ENCODE measurements at places on chromosomes 11 and 22.

- no peak for DNase-seq
Observed at GRCh38 chr22:45516163-45516562, 13.5 kb downstream of the FBLN1 start.

- no peak for DNase-seq
Observed at GRCh38 chr11:61690706-61691379, 10.7 kb downstream of the DAGLA start.

GRCh38 chr22:45088576-45088975 is 75.1 kb upstream of the NUP50 start:
- no peak for DNase-seq

DNA sequence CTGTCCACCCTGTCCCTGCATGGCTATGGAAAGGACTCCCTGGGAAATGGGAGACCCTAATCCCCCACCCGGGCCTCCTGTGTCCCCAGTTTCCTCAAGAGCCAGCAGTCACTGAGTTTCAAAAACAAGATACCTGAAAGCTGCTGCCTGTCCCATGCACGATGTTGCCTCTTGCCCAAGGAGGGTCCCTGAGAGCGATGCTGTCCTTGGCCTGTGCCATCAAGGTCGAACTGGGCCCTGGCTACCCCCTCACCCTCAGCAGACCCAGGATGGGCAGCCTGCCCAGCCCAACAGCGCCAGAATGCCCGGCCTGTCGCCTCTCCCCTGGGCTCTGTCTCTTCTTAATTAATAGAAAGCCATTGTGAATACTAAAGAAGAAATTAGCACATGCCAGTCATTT is 104.5 kb upstream of the LMO1 start:
- no peak for DNase-seq

DNA sequence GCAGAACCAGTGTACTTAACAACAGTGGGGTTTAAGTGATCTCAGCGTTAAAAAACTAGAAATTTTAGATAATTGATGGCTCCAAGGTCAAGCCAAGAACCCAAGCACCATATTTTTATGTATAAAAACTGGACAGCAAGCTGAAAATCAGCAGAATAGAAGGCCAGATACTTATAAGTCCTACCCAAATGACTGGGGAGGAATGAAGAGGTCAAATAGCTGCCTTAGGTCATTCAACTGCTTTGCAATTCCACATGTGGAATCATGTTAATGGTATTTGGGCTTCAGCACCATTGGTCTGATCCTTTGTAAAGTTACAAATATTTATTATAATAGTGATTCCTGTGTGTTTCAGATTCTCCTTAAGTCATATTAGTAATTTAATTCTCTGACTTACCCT is 108.4 kb downstream of the FAT3 start:
- no peak for DNase-seq

DNA sequence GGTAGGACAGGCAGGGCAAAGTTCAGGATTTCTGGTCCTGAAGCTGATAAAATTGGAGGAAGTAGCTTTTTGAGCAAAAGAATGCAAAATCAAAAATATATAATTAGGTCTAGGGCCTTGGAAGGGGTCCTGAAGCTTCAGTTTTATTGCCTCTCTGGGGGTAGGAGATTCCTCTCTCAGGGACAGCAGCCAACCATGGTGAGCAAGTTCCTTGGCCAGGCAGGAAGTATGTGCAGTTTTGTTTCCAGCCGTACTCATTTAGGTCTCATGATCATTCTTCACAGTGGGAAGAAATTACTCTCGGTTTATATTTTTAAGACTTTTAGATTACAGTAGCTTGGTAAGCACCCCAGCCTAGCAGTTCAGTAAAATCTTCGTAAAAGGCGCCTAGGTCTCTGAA is 2.9 kb upstream of the RAB38 start:
- DNase-seq, result no peak
